ENCODE measurements at places on chromosomes 16 and 17.
A peak's percentile ranks its signal among the peaks of the same experiment; 100 is the strongest.

DNA sequence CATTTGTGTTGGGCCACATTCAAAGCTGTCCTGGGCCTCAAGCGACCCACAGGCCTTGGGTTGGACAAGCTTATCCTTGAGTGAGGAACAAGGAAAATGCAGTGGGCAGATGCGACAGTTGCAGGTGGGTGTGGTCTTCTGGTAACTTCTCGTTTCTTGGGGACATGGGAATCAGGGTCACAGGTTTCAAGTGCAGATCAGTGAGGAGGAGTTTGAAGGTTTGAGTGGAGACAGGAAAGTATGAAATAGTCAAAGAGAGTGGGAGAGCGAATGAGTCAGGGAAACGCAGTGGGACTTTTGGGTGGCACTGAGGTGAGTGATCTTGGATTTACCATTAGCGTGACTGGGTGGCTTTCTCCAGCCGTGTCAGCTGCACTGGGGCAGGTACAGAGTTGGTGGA lies 15.4 kb upstream of the CCL22 start:
- no peak for DNase-seq

DNA sequence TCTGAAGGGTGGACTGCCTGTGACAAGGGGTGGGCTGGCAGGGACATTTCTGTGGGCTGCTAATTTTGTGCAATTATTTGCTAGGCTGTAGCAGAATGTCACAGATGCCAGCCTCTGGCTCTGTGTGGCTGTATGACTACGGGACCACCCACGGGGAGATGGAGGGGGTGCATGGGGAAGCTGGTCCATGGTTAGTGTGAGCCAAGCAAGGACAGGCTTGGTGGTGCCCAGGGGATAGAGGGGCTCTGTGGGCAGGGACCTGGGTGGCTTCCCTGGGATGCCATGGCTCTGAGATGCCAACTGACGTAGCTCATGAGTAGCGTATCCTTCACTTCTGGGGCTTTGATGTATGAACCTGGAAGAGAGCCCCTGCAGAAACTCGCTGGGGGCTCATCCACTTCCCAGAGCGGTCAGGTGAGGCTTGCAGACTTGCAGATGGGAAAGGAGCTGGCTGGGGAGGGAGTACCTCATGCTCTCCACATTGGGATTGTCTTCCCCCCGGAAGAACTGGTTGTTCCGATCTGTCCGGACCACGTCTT lies 87.2 kb downstream of the TBC1D16 start:
- DNase-seq = no peak

DNA sequence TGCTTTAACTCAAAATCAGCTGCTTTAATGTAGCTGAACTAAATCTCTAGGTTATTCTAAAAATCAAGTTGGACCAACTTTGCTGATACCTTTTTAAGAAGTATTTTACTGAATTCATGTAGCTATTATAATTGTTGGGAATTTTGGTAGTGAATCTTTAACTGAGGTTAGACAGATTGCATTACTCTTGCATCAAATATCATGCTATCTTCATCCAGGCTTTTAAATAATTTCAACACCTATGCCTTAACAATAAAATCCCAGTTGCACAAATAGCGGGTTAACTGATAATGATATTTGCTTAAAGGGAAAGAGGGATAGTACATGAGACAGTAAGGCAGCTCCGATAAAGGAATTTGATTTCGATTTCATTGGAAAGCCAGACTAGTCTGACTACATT lies 241.3 kb upstream of the TBX2 start:
- DNase-seq = no peak

GRCh38 chr17:28225867-28226266 lies 93.1 kb upstream of the TMEM97 start:
- DNase-seq = no peak

DNA sequence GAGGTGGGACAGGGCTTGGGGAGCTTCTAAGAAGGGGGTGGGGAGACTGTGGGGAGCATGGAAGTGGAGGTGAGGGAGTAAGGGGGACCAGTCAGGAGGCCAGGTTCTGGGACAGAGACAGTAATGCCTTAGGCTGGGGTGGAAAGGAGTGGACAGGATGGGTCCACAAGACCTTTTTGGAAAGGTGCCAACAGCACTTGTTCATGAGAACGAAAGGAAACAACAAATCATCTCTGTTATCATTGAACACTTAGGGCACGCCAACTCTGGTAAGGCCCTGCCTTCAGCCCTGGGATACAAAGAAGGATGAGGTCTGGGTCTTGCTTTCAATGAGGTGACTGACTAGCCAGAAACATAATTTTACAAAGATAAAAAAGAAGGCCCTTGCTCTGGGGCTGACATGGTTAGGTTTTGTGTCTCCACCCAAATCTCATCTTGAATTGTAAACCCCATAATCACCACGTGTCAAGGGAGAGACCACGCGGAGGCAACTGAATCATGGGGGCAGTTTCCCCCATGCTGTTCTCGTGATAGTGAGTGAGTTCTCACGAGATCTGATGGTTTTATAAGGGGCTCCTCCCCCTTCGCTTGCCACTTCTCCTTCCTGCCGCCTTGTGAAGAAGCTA lies 113.8 kb downstream of the SLC39A11 start:
- no peak for DNase-seq

DNA sequence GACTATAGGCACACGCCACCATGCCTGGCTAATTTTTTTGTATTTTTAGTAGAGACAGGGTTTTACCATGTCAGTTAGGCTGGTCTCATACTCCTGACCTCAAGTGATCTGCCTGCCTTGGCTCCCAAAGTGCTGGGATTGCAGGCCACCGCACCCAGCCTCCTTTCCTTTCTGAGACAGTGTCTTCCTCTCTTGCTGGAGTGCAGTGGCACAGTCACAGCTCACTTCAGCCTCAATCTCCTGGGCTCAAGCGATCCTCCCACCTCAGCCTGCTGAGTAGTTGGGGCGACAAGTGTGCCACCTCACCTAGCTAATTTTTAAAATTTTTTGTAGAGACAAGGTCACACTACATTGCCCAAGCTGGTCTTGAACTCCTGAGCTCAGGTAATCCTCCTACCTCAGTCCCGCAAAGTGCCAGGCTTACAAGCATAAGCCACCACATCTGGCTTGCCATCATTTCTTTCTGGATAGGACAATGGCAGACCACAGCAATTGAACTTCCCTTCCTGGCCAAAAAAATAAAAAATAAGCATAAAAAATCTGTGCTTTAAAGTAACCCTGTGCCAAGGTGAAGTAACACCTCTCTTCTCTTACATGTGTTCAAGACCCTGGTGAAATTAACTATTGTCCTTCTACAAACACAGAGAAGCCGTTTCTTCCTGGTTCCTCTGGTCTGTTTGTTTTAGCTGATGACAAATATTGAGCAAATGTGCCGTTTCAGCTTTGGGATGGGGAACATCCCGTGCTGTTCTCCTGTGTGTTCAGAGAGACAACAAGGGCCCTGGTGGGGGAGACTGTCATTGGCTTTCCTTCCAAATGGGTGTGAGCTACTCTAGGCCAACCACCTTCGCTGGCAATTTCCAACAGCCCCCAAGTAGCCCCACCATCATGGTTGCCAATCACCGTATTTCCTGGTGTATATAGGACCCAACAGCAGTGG lies 60.2 kb downstream of the EMP2 start:
- DNase-seq = no peak

GRCh38 chr16:57688487-57688986 lies 6.1 kb upstream of the DRC7 start:
- no peak for DNase-seq

GRCh38 chr16:31043352-31043751 lies 10.0 kb downstream of the STX4 start:
- DNase-seq = no peak

DNA sequence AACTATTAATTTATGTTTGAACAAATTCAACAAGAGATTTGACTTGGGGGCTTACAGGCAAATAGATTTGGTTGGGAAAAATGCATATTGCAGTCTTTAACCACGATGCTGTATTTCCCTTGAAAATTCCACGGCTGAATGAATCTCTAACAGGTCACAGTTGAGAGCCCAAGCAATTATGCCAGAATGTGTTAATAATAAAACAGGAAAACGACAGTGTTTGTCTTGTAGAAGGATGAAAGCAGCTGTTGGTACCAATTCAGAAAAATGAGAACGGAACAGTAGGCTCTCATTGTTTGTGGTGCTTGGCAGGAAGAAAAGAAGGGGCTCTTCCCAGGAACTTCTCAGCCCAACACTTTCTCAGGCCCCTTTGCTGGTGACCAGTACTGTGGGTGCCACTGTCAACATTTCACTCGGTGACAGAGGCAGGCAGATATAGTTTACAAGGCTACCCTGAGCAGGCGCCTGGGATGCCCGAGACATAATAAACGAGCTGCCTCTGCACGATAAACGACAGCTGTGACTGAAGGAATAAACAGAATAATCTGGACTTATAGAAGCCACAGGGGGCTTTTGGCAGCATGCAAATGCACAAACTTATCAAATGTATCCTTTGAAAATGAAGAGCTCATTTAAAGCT lies 387.1 kb downstream of the HS3ST4 start:
- no peak for DNase-seq

DNA sequence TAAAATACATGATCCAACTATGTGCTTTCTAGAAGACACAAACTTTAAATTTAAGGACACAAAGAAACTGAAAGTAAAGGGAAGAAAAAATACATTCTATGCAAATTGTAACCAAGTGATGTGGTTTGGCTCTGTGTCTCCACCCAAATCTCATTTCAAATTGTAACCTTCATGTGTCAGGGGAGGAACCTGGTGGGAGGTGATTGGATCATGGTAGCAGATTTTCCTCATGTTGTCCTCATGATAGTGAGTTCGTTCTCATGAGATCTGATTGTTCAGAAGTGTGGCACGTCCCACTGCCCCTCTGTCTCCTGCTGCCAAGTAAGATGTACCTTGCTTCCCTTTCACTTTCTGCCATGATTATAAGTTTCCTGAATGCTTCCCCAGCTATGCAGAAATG lies 15.0 kb downstream of the OR1A1 start:
- DNase-seq = no peak

GRCh38 chr17:76909971-76910760 lies 42.0 kb downstream of the MGAT5B start:
- no peak for DNase-seq

DNA sequence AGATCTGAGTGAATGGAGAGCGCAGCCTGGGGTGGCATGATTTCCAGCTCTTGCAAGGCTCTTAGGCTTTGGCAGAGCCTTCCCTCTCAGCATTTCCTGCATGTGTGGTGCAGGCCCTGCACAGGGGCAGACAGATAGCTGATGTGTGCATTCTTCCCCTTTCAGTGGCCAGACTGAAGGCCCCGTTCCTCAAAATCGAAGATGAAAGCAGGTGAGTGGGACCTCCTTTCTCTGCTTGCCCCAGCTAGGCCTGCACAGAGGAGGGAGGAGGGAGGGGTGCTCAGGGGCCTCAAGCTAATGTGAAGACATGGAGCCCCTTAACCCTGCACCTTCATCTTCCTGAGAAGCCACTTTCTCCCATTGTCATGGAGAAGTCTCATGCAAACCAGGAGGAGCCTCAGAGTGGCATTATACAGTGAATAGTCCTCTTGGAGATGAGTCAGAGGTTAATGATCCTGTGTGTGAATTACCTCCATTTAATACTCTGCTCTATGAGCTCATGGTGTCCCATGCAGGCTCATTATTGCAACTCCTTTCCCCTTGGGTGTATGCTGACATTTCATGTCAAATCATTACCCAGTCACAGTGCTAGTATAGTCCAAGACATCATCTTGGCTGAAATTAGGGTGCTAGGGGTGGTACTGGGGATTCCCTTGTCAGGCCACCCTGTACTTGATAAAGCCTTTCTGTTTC lies 20.4 kb upstream of the ADAM11 start:
- DNase-seq = no peak

GRCh38 chr16:85594273-85594977 lies 18.7 kb upstream of the GSE1 start:
- DNase-seq = no peak

- no peak for DNase-seq
Observed at GRCh38 chr16:68275611-68276191, 11.4 kb downstream of the SLC7A6 start.

GRCh38 chr16:79282806-79283205 lies 317.7 kb downstream of the MAF start:
- no peak for DNase-seq

DNA sequence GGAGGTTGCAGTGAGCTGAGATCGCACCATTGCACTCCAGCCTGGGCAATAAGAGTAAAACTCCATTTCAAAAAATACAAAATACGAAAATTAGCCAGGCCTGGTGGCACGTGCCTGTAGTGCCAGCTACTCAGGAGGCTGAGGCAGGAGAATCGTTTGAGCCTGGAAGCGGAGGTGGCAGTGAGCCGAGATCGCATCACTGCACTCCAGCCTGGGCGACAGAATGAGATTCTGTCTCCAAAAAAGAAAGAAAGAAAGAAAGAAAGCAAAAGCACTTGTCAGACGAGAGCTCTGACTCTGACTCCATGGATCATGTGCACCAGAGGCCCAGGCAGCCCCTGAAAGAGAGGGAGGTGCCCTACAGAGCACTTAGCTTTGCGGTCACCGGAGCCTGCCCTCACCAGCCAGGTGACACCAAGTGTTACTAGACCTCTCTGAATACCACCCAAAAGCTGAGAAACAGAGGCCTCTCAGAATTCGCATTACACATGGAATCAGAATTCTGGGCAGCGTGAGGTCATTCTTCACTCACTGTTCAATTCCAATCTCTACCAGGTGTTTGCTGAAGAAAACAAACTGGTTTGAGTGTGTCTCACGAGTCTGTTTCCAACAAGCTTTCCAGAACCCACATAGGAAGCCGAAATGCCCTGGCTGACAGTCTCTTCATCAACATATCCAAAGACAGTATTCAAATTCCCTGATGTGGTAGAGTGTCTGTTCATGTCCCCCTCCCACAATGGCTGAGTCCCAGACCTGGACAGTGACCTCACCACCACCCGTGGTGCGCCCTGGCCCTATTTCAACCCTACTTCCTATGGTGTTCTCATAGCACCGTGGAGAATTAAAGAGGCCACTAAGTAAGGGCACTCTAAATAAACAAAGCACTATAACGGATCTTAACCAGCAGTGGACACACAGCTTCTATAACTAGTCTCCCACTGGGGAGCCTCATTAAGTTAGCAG lies 1.5 kb downstream of the FLCN start:
- DNase-seq = no peak

GRCh38 chr17:9189870-9190269 lies 168.6 kb downstream of the NTN1 start:
- DNase-seq = no peak

DNA sequence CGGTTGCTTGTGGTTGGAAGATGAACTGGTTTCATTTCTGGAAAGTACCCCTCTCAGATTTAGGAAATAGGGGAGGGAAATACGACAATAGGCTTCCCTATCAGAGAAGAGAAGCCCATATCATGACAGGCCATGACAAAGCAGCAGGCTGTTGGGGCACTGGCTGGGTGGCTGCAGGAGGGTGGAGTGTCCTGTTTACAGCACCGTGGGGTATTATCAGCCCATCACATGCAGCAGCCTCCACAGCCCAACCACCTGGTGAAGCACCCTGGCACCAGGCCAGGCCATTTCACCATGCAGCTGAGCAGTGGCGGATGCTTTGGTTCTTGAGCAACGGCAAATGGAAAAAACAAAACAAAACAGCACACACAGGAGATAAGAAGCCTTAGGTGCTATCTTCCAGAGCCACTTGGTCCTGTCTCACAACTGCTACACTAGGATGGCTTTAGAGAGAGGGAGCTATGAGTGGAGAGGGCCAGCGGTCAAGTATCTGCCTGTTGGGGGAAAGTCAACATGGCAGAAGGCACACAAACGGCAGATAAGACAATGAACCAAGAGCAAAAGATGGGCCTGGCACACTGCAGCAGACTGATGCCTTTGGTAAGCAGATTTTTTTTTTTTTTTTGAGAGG lies 24.2 kb downstream of the FAM117A start:
- DNase-seq = peak; percentile 94

GRCh38 chr17:73588891-73589290 lies 55.4 kb downstream of the SDK2 start:
- DNase-seq = no peak

- no peak for DNase-seq
Observed at GRCh38 chr17:75830164-75831031, 13.8 kb downstream of the UNC13D start.

Measured in bone marrow (tissue), 2 donors.